T-helper 2 cell treated with Interferon-gamma antibody and Interleukin-4, amounts not matched to agents 5 μg/mL and 100 μg/mL, for 36 hours (primary cell): ENCODE measurements at places on chromosomes 2 and 18.

- no peak for DNase-seq
Measured at GRCh38 chr2:241562269-241562891, 3.8 kb downstream of the BOK start.

GRCh38 chr2:65402780-65403528 is 29.4 kb downstream of the SPRED2 start:
- DNase-seq: no peak

GRCh38 chr2:149931486-149931885 is 343.9 kb upstream of the MMADHC start:
- DNase-seq: no peak

GRCh38 chr2:239292959-239293774 is 107.7 kb downstream of the HDAC4 start:
- no peak for DNase-seq

- DNase-seq: no peak
Measured at GRCh38 chr2:54629914-54630857, 93.3 kb upstream of the EML6 start.

DNA sequence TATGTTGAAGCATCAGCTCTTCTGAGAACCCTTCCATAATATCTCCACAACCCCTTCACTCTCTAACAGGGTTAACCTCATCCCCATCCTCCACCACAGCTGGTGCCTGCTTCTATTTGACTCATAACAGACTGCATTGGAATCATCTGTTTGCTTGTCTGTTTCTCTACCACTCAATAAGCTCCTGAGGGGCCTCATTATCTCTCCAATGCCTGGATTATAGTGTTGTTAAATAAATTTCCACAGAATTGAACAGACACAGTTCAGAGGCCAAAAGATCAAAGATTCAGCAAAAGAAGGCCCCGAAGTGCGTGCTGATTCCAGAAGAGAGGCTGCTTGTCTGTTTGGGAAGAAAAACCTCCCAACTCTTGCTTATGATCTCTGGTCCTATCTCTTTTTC is 33.7 kb upstream of the FAM98A start:
- no peak for DNase-seq

DNA sequence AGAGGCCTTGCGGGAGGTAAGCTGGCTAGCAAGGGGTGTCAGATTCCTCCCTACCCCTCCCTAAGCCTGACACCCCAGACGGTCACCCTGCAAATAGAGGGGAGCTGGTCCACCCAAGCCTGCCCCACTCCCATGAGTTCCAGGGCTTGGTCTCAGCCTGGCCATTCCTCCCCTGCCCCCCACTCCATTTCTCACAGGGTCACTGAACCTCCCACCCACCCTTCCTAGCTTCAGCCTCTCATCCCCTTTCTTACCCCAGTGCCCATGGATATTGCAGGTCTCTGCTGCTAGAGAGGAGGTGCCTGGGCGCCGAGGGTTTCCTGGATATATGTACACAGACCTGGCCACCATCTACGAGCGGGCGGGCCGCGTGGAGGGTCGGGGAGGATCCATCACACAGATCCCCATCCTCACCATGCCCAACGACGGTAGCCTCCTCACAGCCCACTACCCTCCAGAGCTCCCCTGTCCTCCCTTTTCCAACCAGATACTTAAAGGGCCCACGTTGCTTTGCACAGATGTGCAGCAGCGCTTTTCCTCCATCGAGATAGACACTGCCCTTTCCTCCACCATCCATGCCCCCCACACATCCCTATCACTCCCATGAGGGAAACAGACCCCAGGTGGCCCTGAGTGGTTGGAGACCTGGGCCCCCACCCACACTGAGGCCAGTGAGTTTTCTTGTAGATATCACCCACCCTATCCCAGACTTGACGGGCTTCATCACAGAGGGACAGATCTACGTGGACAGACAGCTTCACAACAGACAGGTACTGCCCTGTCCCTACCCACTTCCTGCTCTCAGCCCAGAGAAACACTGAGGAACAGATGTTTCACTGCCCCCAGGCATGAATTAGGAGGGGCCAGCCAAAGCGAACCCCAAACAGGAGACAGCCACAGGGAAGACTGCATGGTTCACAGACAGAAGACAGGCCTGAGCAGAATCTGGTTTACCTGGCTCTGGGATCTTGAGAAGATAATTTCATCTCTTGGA is 15.2 kb upstream of the ANKRD53 start:
- peak; percentile 1 for DNase-seq

DNA sequence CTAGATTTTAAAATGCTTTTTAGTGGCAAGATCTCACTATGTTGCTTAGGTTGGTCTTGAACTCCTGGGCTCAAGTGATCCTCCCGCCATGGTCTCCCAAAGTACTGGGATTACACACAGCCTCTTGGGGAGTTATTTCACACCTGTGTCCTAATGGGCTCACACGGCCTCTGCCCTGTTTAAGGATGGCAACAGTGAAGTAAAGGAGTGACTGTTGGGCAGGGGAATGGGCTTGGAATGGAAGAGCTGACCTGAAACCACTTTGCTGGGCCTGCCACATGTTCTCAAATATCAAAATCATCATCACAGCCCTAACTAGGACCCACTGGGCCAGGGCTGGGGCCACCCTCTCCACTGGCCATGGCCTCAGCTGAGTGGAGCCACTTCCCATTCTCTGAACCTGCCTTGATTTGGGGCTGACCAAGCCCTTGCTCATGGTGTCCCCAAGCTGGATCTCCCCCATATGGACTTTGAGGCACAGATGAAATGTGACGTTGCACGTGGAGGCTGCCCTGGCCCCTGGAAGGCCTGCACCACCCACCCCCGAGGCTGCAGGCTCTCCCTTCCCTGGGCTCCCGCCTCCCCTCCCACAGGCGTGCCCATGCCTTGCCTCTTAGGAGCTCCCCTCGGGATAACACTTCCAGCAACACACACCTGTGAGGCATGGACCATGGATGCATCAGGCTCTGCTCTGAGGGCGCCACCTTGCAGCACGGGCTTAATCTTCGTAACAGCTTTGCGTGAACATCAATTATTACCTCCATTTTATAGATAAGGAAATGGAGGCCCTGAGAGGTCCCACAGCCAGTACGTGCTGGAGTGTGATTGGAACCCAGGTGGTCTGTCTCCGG is 71.8 kb upstream of the SMAD7 start:
- no peak for DNase-seq

DNA sequence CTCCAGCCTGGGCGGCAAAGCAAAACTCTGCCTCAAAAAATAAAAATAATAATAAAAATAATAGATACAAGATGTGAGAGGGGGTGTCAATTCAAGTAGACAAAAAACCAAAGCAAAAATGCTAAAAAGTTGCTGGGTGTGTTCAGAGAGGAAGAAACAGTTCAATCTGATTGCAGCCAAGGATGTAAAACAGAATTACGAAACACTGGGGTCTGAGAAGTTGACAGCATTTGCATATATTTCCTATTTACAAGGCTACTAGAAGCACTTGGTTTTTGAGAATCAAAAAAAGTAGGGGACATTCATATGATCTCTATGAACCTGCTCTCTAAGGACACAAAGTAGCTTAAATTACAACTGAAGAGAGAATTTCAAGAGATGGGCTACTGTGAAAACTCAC is 7.6 kb downstream of the TRIP12 start:
- no peak for DNase-seq

DNA sequence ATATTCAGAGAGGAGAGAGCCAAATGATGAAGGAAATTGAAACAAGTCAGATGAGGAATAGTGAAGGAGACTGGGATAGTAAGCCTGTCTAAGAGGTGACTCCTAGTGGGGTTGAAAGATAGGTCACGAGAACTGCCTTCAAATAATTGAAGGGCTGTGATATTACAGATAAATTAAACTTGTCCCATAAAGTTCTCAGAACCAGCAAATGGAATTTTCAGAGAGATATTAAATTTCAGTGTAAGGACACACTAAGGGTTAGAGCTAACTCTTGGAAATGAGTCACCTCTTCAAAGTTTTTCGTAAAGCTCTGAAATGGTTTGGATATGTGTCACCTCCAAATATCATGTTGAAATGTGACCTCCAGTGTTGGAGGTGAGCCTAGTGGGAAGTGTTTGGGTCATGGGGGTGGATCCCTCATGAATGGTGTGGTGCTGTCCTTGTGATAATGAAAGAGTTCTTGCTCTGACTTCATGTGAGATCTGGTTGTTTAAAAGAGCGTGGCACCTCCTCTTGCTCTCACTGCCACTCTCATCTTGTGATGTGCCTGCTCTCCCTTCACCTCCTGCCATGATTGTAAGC is 87.3 kb downstream of the BABAM2 start:
- DNase-seq: peak; percentile 67

DNA sequence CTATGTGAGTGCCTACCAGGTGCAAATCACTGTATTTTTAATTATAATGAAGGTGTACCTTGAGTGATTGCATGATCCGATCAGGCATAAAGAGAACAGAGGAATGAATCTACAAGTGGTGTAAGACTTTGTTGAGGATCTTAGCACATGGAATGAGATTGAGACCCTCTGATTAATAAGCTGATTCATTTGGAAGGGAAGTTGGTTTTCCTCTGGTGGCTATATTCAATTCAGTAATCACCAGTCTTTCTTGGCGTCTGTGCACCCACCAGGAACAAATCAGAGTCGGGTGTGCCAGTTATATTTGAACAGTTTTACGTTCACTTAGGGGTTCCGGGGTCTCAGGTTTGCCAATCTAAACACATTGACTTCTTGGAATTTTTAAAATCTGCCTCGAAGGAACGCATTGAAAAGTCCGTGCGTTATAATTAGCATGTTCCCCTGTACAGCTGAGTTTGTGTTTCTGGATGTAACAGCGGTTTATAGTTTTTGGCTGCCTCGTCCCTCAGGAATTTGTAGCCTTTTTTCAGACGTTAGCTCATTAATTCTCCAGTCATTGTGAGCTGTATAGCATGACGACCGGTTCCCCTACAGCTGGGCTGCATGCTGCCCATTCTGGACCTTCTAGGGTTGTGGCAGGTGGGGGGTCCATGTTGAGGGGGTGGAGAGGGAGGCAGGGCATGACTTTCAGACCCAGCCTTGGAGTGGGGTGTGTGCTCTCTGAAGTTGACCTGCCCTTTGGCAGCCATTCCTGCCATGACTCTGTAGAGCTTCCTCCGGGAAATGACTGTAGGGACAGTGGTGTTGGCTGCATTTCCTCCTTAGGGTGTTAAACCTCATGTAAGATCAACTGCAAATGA is 20.3 kb downstream of the MYO1B start:
- DNase-seq: no peak

DNA sequence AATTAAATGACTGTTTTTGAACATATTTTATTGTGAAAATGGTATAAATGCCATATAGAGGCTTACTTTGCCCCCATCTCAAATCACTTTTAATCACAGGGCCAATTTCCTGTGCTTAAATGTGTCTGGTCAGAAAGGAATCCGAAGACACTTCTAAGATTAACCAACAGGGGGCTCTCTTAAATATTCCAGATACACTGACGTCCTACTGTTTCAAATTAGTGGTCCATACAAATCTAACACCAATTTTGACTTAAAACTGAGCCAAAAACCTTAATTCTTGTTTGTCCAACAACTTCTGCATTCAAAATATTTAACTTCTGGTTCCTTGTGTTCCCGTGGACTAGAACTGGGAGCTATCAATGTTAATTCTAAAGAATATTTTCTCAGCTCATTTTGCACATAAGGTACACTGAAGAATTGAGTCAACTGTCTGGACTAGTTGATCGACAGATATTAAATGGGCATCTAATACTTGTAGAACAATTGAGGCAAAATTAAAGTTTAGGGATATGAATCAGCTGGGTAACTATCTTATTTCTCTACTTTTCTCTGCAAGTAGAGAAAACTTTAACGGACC is 557.5 kb downstream of the ARHGAP15 start:
- no peak for DNase-seq

- no peak for DNase-seq
Measured at GRCh38 chr18:78021196-78021595, 771.5 kb downstream of the GALR1 start.

DNA sequence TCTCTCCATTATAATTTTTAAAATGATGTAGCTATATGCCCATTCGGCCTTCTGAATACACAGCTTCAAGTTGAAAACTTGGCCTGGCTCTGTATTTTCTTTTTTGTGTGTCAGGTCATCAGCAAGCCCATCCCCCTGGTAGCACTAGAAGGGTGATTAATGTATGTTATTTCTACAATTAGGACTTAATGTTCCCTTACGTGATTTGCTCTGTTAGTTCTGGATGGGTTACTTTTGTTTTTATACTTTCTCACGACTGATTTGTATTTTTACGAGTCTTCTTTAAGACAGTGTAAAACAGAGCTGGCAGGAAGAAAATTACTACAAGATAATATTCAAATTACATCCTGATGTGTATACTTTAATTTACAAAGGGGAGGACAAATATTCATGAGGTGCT is 88.4 kb upstream of the RGPD4 start:
- DNase-seq: no peak

DNA sequence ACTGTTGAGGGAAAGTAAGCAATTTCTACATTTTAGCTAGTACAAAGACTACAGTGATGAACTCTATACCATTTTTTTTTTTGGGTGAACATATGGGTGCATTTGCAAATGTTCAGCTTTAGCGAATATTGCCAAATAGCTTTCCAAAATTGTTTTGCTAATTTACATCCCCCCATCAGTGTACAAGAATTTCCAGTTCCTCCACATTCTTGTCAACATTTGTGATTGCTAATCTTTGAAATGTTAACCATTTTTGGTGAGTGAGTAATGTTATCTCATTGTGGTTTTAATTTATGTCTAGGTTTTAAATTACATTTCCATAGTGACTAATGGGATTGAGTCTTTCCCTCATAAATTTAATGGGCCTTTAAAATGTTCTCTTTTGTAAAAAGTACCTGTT is 16.4 kb upstream of the CNRIP1 start:
- no peak for DNase-seq

DNA sequence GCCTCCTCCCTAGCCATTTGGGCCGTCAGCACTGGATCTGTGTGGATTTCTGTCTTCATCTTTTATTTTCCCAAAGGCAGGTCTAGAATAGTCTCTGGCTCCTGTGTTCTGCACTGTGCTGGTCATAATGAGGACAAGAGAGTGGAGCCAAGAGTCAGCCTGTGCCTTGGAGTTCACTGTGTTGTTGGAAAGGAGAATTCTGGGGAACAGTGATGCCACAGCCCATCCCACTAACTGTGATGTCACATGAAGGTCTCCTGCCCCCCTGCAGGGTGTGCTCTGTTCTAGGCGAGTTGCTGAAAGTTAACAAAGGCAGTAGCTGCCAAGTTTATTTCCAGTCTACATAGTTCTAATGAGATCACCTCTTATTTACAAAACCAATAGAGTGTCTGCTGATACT is 248.5 kb downstream of the TPGS2 start:
- no peak for DNase-seq

GRCh38 chr2:36670881-36671595 is 25.5 kb upstream of the VIT start:
- DNase-seq: no peak

GRCh38 chr18:50720325-50720674 is 99.5 kb downstream of the MRO start:
- DNase-seq: no peak

- DNase-seq: no peak
Measured at GRCh38 chr2:169672406-169672805, 21.8 kb downstream of the CFAP210 start.

- no peak for DNase-seq
Measured at GRCh38 chr18:24344509-24344908, 53.1 kb downstream of the OSBPL1A start.
